ENCODE measurements at places on chromosomes 3 and 15.

DNA sequence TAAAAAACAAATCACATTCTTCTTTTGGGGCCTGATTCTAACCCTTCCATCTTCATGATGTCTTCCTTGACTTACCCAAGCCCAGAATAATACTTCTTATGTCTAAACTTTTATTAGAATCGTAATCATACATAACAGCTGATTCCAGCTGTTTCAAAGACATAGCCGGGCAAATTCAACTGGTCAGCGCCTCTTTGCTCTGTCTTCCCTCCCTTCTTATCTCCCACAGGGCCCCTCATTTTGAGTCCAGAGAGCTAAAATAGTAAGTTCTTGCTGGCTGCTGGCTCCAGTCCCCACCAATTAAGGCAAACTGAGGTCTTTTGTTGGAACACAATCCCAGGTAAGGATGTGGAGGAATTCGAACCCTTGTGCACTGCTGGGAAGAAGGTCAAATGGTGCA lies 108.6 kb downstream of the ADCY5 start:
- DNase-seq, result no peak

DNA sequence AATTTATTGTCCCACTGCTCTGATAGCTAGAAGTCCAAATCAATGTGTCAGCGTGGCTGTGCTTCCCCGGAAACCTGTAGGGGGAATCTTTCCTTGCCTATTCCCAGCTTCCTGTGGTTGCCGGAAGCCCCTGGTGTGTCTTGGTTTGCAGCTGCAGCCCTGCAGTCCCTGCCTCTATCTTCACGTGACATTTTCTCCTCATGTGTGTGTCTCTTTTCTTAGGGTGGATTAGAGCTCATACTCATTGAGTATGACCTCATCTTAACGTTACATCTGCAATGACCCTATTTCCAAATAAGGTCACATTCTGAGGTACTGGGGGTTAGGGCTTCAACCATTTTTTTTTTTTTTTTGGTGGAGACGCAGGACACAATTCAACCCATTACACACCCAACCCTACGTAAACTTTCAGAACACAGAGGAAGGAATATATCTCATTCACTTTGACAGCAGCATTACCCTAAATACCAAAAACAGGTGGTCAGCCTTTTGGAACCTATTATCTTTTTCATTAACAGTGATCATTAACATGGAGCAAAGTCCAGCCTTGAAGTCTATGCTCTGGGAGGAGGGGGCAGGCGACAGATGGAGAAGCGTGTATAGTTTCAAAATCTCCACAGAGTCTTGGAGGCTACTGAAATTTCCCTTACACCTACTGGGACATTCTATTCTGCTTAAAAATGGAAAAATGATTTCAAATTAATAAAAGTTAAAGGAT lies 88.6 kb downstream of the RYK start:
- DNase-seq, result no peak

GRCh38 chr15:68510558-68510957 lies 68.2 kb upstream of the CORO2B start:
- DNase-seq, result no peak

DNA sequence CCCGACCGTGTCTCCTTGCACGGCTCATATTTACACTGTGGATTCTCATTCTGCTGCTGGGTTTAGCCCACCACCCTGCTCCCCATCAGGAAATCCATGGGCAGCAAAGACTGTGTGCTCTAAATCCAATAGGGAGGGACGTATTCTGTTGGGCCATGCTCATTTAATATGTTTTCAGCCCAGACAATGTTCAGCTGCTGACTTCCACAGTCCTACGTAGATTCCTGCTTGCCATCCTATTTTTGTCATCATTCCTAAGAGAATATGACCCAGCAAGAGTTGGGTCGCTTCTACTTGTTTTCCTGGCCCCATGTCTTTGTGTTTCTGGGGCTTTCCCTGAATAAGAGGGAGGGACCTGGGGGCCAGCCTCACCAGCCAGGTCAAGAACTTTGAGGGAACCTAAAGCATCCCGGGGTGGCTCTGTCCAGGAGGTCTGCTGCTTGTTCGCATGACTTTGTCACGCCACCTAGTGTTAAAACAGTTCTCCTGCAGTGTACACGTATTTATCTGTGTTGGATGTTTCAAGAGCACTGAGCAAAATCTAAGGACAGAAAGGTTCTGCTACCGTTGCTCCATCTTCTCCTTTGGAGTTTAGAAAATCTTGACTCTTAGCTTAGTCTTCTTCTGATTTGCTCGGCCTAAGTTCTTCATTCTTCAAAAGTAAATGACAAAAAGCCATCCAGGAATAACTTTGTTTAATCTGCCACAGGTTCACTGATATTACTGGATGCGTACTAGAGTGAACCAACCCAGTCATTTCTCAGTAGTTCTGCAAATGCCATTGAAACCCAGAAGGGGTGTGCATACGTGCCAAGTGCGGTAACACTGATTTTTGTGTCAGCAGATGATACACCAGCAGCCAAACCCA lies 79.8 kb upstream of the NR2E3 start:
- peak; percentile 79 for DNase-seq

DNA sequence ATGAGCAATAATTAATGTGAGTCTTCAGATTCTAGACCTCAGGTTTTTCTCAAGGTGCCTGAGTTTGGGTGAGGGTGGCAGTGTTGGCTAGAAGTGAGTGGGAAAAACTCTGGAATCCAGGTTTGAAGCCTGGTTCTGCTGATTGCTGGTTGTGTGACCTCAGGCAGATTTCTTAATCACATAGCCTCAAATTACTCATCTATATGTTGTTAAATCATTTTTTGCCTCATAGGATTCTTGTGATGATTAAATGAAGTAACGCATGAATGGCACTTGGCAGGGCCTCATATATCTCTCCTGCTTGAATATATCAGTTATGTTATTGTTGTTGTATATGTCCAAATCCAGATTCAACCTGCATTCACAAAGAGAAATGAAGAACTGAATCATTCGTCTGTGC lies 60.5 kb downstream of the NR2F2 start:
- DNase-seq, result no peak

DNA sequence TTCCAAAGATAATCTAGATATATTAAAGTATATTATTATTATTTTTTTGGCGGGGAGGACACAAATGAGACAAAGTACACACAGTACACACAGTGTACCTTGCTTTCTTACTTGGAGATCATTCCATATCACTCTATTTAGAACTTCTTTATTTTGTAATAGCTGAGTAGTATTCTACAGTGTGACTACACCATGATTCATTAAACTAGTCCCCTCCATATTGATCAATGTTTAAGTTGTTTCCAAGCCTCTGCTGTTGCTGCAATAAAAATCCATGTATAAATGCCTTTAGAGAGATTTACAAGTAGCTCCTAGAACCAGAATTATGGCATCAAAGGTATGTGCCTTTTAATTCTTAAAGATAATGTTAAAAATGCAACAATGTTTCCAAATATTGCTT lies 38.8 kb downstream of the PYGO1 start:
- DNase-seq, result no peak

DNA sequence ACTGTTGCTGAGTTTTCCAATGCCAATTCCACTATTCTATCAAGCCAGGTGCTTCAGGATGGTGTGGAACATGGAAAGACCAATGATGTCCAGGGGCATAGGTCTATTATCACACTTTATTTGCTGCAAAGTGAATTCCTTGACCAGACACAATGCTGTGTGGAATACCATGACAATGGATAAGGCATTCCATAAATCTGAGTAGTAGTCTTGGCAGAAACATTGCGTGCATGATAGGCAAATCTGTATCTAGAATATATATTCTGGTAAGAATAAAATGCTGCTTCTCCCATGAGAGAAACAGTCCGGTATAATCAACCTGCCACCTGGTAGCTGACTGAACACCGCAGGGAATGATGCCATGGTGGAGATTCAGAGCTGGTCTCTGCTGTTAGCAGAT lies 70.0 kb upstream of the ALDH1A3 start:
- no peak for DNase-seq

DNA sequence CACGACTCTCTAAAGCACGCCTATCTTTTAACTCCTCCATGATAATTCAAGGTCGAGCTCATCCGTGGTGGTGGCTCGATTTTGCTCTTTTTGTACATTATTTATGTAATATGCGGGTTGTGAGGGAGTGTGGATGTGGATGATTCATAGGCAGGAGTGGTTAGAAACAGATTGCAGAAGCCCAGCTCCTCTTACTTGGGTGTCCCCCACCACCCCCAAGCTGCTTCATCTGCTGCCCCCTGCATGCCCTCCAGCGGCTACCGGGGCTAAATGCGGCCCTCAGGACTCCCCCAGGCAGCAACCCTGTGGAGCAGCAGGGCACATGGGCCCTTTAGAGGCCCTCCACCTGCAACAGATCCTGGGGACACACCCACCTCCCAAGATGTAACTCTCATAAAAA lies 111.5 kb upstream of the SELENOK start:
- no peak for DNase-seq

DNA sequence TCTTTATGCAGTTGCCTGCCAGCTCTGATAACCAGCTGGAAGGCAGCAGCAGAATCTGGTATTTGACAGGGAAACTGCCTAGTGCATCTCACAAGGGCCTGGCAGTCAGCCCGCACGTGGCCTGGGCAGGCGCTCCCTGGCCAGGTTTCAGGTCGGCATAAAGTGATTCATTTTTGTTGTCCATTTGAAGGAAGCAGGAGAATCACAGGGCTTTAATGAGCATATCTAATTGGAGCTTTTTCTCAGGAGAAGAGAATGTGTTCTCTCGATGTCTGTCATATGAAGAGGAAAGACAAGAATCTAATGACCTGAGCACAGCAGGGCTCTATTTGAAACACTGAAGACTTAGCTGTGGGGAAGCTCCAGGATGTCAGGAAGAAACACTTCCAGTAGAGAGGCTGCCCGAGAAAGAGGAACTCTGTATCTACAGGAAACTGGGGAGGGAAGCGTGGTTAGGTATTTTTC lies 98.8 kb upstream of the MB21D2 start:
- no peak for DNase-seq

GRCh38 chr3:10357592-10358308 lies 36.8 kb upstream of the SEC13 start:
- DNase-seq, result no peak

GRCh38 chr3:56771376-56771775 lies 30.4 kb downstream of the ARHGEF3 start:
- DNase-seq, result no peak

- no peak for DNase-seq
Measured at GRCh38 chr15:45328663-45329062, 49.7 kb downstream of the GATM start.

GRCh38 chr3:188944108-188944507 lies 227.7 kb upstream of the TPRG1 start:
- DNase-seq, result no peak

DNA sequence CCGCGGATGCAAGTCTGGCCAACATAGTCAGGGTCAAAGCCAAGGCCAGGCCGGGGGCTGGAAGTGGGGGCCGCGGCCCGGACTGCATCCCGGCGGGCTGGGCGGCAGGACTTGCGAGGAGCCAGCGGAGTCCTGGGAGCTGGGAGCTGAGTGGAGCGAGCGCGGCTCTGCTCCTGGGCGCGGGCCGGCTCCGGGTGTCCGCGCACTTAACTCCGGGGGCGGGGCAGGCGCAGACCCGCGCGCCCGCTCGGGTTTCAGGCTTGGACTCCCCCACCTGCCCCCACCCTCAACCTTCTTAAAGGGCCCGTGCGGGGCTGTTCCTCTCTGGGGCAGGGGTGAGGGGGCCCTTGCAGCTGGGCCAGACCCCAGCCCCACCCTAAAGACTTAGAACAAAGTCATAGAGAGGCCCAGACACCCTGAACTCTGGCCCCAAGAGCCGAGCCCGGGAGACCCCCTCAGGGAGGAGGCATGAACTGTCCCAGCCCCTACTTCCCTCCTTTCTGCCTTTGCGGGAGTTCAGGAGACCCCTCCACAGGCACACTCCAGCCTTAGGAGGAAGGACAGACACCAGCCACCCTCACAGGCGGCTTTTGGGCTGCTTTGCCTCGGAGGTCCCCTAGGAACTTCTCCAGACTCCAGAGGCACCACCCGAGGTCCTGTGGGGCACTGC lies at the start of gene CSPG4:
Gene CSPG4 (minus strand): TSS at position 181 of the 670 bp plus-strand sequence. CDS start 93 bp downstream, at position 88.
- DNase-seq, result no peak

DNA sequence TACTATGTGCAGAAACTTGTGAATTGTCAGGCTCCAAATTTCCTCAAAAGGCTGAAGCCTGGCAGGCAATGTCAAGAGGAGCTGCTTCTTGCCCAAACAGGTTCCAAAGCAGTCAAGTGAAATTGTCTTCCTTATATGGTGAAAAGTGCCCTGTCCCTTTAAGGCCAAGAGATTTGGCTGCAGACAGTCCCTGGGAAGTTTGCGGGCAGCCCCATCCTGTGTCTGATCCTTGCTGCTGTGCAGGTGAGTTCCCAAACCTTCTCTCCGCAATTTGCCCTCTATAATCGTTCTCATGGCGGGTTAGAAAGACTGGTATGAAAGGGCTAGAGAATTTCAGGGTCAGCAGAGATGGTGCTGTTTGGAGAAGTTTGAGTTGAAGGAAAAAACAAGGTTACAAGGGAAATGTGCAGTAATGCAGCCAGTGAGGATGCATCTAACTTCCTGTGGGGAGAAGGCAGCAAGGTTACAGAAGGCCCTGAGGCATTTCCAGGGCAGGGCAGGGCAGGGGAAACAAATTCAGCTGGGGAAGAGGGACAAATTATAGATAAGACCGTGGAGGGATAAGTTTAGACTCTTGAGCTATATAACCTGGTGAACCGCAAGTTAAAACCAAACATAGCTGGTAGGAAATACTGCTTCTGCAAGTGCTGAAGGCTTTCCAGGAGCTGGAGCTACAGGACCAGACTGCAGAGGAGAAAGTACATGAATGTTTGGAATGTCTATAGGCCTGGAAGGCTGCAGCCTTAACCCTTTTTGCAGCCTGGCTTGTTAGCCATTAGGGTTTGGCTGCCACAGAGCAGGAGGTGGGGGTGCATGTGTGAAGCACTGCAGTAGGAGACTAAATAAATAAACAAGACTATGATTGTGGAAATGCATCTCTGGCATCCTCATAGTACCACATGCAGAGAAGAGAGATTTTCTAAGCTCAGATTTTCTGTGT lies 256.2 kb upstream of the IL12A start:
- no peak for DNase-seq

- DNase-seq, result no peak
Measured at GRCh38 chr3:35931867-35932266, 292.5 kb downstream of the ARPP21 start.

- no peak for DNase-seq
Measured at GRCh38 chr3:156587760-156588069, 32.8 kb upstream of the SSR3 start.

GRCh38 chr3:44987332-44987731 lies 11.3 kb downstream of the EXOSC7 start:
- DNase-seq, result no peak

GRCh38 chr3:8499181-8499611 lies 2.4 kb upstream of the LMCD1 start:
- DNase-seq, result no peak

GRCh38 chr3:33722626-33723370 lies 4.7 kb upstream of the CLASP2 start:
- DNase-seq, result no peak

GRCh38 chr3:19030522-19030839 lies 117.8 kb upstream of the KCNH8 start:
- DNase-seq, result no peak

DNA sequence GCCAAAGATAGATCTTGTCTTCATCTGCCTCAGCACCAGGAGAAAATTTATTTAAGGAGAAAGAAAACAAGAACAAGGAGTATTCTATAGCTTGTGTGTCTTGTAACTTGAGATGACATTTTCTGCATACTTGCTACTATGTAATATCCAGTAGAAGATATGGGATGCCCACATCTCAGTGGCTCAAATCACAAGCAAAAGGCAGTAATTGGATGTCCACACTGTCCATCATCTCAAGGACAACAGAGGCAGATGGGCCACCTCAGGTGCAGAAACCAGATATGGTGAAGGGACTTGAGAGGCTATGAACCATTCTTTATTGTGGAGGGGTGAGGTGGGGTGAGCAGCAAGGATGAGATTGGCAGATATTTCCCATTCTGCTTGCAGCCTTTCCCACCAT lies 309.0 kb downstream of the GBE1 start:
- no peak for DNase-seq

- no peak for DNase-seq
Measured at GRCh38 chr15:40257656-40258450, 19.0 kb downstream of the PAK6 start.
